ENCODE measurements at places on chromosomes 3 and 15. TPM values are rescaled to one million over a fixed set of nuclear protein-coding genes. Genes with fewer than 3 reads are reported as not detected.

Gene GOLGA6L7
- not detected for total RNA-seq

Gene KLHL18
- total RNA-seq: 33.9 TPM

Gene ISG20
- total RNA-seq: 4.5 TPM

Gene AMT
- 0.66 TPM for total RNA-seq

Gene AQP9
- 0.07 TPM for total RNA-seq

Gene EPHB3
- total RNA-seq: not detected

Gene NANOGP8
- not detected for total RNA-seq

Gene CILP
- total RNA-seq: not detected

Gene CEMIP
- total RNA-seq: 1.1 TPM

Gene ANKRD63
- 0.22 TPM for total RNA-seq

Gene CERS3
- not detected for total RNA-seq

Gene LMAN1L
- total RNA-seq: under 0.01 TPM

Gene GOLGA8T
- not detected for total RNA-seq

Gene SI
- not detected for total RNA-seq

Gene PLSCR5
- total RNA-seq: not detected

Gene RNF13
- 50.4 TPM for total RNA-seq

Gene GPR87
- not detected for total RNA-seq

Gene ADPRH
- total RNA-seq: 4.3 TPM

Gene GOLGA6A
- not detected for total RNA-seq

Gene DNAH1
- 2.9 TPM for total RNA-seq

Gene CCR5
- not detected for total RNA-seq

Gene DISP2
- total RNA-seq: 0.27 TPM

Gene C3orf62
- 2.1 TPM for total RNA-seq

Gene CELSR3
- total RNA-seq: 0.29 TPM

Gene CFAP44
- 6.0 TPM for total RNA-seq

Gene C2CD4B
- total RNA-seq: 21.7 TPM

Gene EPB42
- total RNA-seq: not detected

Gene KIF15
- 21.1 TPM for total RNA-seq

Gene ROBO2
- not detected for total RNA-seq

Gene TBCCD1
- 24.1 TPM for total RNA-seq

Gene ZNF80
- not detected for total RNA-seq

Gene AAGAB
- total RNA-seq: 51.5 TPM

Gene C3orf85
- not detected for total RNA-seq

Gene DNAJB11
- total RNA-seq: 78.8 TPM

Gene PSTPIP1
- 1.9 TPM for total RNA-seq

Gene FAM131A
- 31.1 TPM for total RNA-seq

Gene TBC1D21
- not detected for total RNA-seq

Gene SLC15A2
- 0.36 TPM for total RNA-seq

Gene TMCO5A
- total RNA-seq: not detected

Gene IL17RE
- total RNA-seq: 0.29 TPM

Gene ANKUB1
- not detected for total RNA-seq

Gene C3orf33
- total RNA-seq: 2.4 TPM

Gene FANCD2OS
- total RNA-seq: not detected

Gene KCNAB1
- 0.40 TPM for total RNA-seq

Gene CFAP20DC
- 4.3 TPM for total RNA-seq

Gene C3orf49
- total RNA-seq: not detected

Gene CHRFAM7A
- 5.3 TPM for total RNA-seq

Gene SAMD7
- not detected for total RNA-seq

Gene P2RY1
- total RNA-seq: 4.3 TPM

Gene GOLGA8Q
- total RNA-seq: 0.66 TPM

Gene RAP2B
- total RNA-seq: 37.1 TPM

Gene EXOG
- 18.6 TPM for total RNA-seq

Gene USP13
- 18.9 TPM for total RNA-seq
